ENCODE measurements at places on chromosomes 12 and 14.

GRCh38 chr14:51939226-51939625, 50.1 kb upstream of the RTRAF start:
- DNase-seq = no peak

GRCh38 chr12:82852529-82852928, 165.8 kb downstream of the TMTC2 start:
- DNase-seq = no peak

DNA sequence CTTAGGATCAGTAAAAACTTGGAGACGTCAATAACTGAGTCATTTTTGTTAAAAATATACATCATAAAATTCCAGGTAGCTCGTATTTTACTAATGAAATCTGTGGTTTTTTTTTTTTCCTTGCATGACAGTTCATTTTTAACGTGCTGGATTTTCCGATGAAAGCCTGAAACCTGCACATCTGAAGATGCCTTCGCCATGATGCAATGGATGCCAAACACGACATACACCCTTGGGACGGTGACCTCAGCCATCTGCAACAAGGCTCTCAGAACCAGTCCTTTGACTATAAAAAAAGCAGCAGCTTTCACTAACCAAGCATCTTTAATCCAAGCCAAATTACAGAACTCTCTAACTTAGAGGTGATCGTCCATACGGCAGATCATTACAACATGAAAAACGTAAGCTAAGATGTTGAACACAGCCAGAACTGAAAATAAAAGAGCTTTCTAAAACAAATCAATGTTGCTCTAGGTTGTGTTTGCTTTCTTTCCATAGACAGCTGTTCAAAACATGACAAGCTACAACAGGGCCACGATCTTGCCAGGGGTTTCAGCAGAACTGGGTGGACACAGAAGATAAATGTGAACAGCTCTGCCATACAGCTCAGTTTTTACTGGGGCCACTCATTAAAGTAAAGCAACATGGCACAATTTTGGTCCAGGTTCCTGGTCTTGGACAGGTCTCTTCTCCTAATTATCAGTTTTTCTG, 7.8 kb downstream of the NIN start:
- DNase-seq = no peak

DNA sequence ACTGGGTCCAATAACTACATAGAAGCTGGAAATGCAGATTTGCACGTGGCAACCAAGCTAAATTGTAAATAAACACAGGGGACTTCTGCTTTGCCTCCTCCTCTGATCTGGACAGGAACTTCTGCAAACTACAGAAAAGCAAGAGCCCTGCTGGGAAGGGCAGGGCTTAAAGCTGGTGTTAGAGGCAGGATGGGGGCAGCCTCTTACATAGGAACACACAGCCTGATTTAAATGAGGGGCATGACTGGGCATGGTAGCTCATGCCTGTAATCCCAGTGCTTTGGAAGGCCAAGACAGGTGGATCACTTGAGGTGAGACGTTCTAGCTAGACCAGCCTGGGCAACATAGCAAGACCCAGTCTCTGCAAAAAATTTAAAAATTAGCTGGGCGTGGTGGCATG, 46.7 kb downstream of the ERH start:
- no peak for DNase-seq

GRCh38 chr12:95412482-95413311, 61.3 kb upstream of the METAP2 start:
- DNase-seq = no peak

All from stimulated activated CD4-positive, alpha-beta T cell treated with anti-CD3 and anti-CD28 coated beads, Interleukin-1b, Interleukin-23, amount 100 ng/mL, for 1 hour (primary cell).